Suppressor macrophage (primary cell): ENCODE measurements at places on chromosomes 4 and X.

DNA sequence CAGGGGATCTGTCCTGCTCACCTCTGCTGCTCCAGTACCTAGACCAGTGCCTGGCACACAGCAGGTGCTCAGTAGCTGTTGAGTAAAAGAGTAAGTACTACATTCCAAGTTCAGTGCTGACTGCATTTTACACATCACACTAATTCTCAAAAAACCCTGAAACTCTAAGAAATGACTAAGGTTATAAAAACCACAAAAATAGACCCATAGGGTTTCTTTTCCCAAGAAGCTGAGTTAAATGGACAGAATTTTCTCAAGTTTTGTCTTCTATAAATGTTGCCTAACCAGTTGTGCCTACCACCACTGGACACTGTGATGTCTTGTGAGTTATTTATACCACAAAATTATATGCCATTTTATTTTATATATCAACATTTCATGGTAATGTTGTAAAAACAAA is 78.9 kb upstream of the RXFP1 start:
- no peak for DNase-seq

GRCh38 chr4:148166132-148166591 is 276.1 kb downstream of the NR3C2 start:
- no peak for DNase-seq

- DNase-seq, result no peak
Observed at GRCh38 chr4:76680952-76681351, 217.0 kb downstream of the SOWAHB start.

DNA sequence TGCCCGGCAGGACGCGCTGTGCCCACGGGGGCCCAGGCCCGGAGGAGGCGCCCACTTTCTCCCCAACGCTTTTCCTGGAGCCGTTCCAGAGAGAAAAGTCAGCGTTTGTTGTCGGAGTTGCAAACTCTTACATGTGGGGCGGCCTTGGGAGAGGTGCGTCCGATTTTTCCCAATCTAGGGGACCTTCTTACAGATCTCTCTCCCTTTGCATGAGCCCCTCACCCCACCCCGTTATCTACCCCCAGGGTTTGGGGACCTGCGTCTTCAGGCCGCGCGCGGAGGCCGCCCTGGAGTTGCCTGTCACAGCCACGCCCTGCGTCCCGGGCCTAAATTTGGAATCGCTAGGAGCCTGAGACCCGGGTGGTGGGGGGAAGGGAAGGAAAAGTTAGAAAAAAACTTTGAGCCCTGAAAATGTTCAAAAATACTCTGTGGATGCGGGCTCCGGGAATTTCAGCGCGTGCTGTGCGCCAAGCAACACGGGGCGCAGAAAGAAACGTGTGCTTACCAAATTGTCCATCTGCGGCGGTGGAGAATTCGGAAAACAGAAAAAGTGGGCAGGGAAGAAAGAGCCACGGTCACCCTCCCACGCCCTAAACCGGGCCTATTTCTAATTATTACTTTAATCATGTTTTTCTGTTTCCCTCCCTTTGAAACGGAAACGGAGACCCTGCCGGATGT is 587 bp downstream of the CD99 start:
- peak; percentile 28 for DNase-seq

DNA sequence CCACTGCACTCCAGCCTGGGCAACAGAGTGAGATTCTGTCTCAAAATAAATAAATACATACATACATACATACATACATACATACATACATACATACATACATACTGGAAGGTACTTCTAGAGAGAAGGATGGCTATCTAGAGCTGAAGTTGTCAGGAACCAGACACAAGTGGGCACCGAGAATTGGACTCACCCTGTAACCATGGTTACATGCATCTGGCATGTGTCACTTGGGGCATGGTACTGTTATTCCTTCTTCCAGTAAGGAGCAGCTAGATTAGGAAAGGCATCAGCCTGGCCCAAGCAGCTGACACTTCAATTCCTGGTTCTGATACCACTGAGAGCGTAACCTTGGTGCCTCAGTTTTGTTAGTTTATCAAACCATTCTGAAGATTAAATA is 127.1 kb downstream of the SH3KBP1 start:
- DNase-seq, result no peak

GRCh38 chr4:107564326-107564725 is 155.7 kb downstream of the PAPSS1 start:
- no peak for DNase-seq

DNA sequence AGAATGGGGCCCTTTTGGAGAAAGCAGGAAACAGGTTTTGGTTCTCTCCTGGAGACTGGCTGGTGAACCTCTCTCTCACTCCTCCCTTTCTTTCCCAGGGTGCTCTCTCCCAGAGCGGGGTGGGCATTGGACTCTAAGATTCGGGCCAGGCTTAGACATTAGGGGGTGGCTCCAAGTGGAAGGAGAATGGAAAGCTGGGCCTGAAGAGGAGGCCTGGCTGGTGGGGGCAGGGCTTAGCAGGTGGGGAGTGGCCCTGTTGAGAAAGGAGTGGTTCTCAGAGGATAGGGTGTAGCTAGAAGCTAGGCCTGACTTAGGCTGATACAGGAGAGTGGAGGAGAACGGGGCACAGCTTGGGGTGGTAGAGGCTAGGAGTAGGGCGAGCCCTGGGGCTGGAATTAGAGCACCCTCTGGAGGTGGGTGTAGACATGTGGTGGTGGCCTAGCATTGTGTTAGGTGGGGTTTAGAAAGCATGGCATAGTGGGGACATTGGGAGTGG is 5.7 kb downstream of the PLP2 start:
- peak; percentile 51 for DNase-seq

DNA sequence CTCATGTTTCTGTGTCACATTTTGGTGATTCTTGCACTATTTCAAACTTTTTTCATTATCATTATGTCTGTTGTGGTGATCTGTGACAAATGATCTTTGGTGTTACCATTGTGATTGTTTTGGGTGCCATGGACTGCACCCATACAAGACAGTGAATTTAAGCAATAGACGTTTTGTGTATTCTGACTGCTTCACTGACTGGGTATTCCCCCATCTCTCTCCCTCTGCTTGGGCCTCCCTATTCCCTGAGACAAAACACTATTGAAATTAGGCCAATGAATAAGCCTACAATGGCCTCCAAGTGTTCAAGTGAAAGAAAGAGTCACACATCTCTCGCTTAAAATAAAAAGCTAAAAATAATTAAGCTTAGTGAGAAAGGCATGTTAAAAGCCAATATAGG is 60.2 kb downstream of the BANK1 start:
- DNase-seq, result no peak

- peak; percentile 13 for DNase-seq
Observed at GRCh38 chr4:153221783-153222706, 17.8 kb downstream of the TRIM2 start.

GRCh38 chr4:169080981-169081380 is 70.9 kb upstream of the CBR4 start:
- peak; percentile 54 for DNase-seq

DNA sequence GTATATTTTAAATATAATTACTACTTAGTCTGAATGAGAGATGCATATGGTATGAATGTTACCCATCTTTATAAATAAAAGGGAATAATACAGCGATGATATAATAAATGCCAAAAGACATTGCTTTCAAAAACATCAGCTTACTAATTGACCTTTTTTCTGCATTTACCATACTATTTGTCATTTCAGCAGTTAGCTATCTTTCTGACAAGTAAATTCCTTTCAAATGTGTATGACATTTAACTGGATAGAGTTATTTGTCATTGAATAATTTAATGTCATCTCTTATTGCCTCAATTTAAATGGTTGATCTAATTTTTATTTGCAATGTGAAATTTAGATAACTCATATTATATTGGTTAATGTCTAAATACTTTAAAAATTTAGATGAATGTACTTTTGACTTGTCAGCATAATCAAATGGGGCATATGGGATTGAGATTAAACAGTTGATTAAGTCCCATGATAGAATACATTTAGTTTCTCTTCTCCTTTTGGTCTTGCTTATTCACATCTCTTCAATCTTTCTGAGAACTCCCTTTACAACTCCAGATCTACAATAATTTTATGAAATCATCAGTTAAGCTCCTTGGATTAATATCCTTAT is 350.9 kb downstream of the PCDH18 start:
- no peak for DNase-seq

DNA sequence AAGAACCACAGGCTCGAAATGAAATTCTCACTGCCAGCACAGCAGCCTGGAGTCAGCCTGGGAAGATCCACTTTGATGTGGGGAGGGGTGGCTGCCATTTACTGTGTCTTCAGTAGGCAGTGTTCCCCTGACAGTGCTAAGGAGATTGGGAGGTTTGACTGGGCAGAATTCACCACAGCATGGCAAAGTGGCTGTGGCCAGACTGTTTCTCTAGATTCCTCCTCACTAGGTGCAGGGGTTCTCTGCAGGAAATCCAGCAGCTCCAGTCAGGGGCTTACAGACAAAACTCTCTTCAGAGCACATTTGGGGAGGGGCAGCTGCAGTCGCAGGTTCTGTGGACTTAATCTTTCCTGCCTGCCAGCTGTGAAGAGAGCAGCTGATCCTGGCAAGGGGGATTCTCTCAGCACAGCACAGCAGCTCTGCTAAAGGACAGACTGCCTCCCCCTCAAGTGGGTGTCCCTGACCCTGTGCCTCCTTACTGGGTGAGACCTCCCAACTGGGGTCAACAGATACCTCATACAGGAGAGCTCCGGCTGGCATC is 1174.0 kb downstream of the RAPGEF2 start:
- no peak for DNase-seq

DNA sequence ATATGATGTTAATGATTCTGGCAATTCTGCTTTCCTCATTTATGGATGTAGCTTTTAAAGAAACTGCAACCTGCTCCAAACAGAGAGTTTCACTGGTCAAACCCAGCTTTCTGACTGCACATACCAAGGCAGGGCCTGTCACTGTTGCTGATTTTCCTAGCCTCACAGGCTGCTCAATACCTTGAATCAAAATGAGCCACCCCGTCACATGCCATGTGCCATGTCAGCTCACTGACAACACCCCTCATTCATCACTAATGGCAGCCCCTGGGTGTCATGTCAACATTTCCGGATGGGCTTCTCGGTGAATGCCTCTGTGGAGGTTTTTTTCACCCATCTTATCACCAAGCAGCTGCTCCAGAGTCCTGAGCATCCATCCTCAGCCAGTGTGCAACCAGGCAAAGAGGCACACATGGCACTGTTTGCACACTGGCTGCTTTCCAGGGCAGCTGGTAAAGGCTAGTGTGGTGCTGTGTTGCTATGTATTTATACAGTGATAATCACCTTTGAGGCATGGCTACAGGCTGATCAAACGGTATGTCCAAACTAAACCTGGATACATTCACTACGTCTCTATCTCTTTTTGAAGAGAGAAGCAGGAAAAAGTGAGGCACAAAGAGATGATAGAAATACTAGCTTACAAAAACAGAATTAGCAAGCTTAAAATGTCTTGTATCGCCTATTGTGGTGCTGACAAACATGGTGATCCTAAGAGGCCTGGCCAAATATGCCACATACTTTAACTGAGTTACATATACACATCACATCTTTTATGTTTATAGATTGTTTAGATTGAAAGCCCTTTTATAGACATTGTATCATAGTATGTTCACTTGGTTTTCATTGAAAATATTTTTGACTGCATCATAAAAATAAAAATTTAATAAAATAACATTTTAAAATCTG is 94.6 kb upstream of the INPP4B start:
- no peak for DNase-seq

GRCh38 chrX:21708116-21708515 is 49.8 kb downstream of the SMPX start:
- DNase-seq, result peak; percentile 26

- DNase-seq, result no peak
Observed at GRCh38 chrX:41616255-41616654, 72.5 kb upstream of the GPR34 start.

DNA sequence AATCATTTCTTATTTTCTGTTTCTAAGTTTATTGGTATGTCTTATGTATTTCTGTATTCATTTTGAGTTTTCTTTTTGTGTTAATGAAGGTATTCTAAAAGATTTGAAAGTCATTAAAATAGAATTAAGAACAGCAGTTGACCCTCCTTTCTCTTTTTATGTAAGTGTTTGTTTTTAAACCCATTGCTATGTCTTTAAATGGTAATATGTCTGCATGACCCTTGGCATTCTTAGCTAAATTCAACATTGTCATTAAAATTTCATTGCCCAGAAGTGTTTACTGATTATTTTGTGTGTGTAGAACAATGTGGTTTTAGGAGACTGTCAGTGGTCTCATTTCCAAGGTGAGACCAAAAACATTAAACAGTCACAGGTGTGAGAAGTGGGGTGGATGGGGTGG is 197.8 kb downstream of the PCDH7 start:
- DNase-seq, result no peak

GRCh38 chr4:15295421-15296162 is 132.2 kb upstream of the C1QTNF7 start:
- DNase-seq, result no peak

DNA sequence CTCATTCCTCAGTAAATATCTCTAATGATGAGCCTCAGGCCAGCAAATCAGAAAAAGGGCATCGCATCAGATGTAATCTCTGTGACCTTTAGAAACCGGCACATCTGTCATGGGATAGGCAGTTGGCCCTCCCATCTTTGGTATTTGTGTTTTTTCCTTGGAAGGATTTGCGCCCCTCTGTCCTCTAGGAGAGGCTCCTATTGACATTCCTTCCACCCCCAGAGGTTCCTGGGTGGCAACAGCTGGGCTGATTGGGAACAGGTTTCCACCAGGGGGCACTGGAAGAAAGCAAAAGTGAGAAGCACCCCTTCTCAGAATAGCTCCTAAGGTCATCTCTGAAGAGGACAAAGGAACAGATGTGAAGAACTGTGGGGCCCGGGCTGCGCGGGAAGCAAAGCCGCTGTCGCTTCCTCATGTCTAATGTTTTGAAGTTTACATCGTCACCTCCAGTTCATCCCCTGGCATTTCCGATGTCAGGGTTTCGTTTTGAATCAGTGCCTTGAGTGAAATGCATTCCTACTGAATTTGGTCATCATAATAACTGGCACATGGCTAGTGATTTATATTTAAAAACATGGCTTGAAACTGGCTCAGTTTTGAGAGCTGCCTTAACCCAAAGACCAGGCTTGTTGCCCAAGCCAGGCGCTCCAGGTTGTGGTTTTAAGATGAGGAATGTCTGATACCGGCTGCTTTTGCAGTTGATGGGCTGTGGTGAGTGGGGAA is 6.2 kb downstream of the TXK start:
- peak; percentile 70 for DNase-seq

GRCh38 chr4:64105903-64106302 is 303.3 kb downstream of the TECRL start:
- DNase-seq, result no peak

DNA sequence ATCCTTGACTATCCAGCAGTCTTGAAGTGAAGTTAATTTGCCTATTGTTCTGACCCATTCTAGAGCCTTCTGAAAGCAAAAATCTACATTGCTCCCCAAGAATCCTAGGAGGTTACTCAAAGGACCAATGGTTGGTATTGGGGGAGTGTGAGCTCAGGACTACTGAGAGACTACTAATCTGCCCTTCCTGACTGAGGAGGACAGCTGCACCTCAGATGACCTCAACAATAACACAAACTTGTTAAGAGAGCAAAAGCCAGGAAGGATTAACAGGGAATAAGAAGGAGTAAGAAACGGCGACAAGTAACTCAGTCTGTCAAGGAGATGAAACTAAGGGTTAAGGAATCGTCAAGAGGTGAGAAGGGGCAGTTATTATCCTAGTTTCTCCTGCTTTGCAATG is 43.4 kb downstream of the IDS start:
- DNase-seq, result no peak
